ENCODE measurements at places on chromosomes 6 and 20.

DNA sequence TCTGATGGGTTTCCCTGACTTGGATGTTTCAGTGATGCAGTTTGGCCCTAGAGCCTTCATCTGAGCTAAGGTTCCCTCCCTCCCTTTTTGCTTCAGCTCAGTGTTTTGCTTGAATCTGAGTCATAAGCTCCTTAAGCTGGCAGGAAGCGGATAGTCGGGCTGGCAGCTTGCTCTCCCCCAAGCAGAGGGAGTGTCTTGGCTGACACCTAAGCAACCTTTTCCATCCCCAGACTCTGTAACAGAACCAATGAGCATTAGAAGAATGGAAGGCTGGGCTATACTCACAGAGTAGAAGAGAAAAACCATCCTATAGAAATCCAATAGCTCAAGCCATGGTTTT lies 98.3 kb downstream of the HAO1 start:
- peak; percentile 71 for DNase-seq

DNA sequence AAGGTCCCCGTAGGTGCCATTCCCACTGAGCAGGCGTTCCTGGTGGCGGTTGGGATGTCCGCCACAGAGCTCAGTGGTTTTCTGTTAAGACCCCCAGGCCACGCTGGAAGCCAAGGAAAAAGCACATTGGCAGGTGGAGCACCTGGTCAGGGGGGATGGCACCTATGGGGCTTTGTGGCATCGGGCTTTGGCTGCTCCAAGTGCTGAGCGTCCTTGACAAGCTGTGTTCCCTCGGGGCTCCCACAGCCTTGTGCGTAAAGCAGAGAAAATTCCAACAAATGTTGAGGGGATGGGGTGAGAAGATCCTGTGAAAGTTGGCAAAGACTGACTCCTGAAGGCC lies 135.4 kb downstream of the JPH2 start:
- DNase-seq = no peak

DNA sequence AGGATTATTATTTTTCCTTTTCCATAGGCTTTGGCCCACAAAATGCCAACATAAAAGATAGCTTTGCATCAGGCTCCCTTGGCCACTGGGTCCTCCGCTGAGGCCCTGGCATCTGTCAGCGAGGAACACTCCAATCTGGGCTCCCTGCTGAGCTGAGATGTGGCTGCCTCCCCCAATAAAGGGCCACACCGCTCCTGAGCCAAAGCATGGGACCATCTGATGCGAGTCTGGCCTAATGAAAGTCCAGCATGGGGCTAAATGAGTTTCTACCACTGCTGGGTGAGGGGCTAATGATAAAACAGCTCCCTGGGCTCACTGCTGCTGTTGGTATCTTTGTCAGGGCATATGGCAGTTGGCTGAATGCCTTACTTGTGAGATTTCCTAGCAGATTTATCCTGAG lies 817.5 kb upstream of the SLC35B3 start:
- DNase-seq = no peak

- no peak for DNase-seq
Measured at GRCh38 chr6:38555606-38556005, 84.1 kb downstream of the BTBD9 start.

DNA sequence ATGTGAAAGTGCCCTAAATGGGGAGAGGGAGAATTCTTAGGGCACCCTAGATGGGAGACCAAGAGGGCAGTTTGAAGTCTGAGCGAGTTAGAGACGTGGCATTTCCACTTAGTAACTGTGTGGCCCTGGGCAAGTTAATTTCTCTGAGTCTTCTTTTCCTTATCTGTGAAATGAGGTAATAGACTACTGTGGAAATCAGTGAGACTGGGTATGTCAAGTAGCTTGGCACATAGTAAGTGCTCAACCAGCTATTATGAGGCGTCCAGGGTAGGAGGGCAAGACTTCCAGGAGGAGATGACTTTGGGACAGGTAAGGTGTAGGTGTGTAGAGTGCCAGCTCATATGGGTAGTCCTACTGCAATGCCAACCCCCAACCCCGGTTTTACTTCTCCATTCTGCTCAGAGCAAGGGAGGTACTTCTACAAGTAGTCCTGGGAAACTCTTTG lies 770 bp downstream of the KIF3B start:
- no peak for DNase-seq
